ENCODE measurements at places on chromosomes 4 and X. TPM values are rescaled to one million over a fixed set of nuclear protein-coding genes. Genes with fewer than 3 reads are reported as not detected.

Gene FAM241A
- total RNA-seq: 4.8 TPM

Gene FAM47E
- 3.3 TPM for total RNA-seq

Gene PLXNB3
- 7.0 TPM for total RNA-seq

Gene P2RY4
- total RNA-seq: not detected

Gene GATA1
- total RNA-seq: not detected

Gene ERCC6L
- 0.11 TPM for total RNA-seq

Gene GAGE12F
- total RNA-seq: not detected

Gene CENPI
- 0.65 TPM for total RNA-seq

Gene VCX3A
- total RNA-seq: not detected

- DNase-seq: no peak
Observed at GRCh38 chrX:97267396-97268181, 383.9 kb downstream of the RPA4 start.

DNA sequence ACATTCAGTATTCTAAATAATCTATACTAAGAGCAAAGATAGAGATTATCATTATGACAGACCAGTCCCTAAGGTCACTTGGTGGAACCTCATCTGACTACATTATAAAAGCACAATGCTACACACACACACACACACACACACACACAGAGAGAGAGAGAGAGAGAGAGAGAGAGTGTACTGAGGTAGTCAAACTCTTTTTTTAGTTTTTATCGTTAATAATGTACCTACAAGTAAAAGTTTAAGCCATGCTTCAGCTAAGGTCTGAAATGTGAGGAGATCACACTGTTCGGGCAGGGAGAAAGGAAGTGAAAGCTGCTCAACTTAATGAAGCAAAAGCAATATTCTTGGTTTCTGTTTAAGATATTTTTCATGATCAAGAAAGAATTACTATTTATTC lies 75.8 kb upstream of the CCDC160 start:
- no peak for DNase-seq

- no peak for DNase-seq
Observed at GRCh38 chr4:142130666-142131065, 494.3 kb downstream of the IL15 start.

DNA sequence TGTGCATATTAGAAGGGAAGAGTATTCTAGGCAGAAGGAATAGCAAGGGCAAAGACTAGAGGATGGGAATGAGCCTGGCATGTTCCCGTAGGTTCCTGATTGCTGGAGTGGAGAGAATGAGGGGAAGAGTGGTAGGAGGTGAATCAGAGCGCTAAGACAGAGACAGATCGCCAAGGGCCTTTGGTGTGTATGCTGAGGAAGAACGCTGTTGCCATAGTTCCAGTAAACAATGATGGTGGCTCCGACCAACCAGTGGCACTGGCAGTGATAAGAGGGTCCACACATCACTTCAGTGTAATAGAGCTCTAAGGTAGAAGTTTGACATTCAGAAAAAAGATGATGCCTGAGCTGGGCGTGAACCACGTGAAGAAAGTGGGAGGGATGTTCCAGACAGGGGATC lies 966 bp downstream of the TBC1D25 start:
- no peak for DNase-seq

DNA sequence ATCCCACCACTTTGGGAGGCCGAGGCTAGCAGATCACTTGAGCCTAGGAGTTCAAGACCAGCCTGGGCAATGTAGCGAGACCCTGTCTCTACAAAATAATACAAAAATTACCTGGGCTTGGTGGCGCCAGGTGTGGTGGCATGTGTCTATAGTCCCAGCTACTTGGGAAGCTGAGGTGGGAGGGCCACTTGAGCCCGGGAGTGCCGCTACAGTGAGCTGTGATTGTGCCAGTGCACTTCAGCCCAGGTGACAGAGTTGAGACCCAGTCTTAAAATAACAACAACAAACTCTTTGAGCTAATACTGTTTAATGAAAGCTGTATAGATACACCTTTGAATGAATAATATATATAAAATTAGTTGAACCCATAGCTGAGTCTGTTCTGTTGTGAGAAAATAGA lies 9.7 kb downstream of the BCORL1 start:
- DNase-seq: no peak

DNA sequence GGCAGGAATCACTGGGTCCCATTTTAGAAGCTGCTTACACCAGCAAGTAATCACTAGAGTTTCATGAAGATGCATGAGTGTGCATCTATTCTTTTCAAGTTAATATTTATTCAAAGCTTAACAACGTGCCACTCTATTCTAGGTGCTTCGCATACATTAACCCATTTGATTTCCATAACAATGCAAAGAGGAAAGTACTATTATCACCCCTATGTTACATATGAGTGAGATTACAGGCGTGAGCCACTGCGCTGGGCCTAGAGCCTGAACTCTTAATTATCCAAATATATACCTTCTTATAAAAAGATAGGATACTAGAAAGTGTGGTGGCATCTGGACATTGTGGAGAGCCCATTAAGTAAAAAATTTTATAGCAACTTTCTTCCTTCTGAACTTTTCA lies 65.4 kb downstream of the CXCL13 start:
- DNase-seq: no peak

GRCh38 chrX:3712870-3713224 lies 602 bp downstream of the PRKX start:
- no peak for DNase-seq

Data from right cardiac atrium (tissue), 5 donors.